ENCODE measurements at places on chromosomes 7 and 10.

DNA sequence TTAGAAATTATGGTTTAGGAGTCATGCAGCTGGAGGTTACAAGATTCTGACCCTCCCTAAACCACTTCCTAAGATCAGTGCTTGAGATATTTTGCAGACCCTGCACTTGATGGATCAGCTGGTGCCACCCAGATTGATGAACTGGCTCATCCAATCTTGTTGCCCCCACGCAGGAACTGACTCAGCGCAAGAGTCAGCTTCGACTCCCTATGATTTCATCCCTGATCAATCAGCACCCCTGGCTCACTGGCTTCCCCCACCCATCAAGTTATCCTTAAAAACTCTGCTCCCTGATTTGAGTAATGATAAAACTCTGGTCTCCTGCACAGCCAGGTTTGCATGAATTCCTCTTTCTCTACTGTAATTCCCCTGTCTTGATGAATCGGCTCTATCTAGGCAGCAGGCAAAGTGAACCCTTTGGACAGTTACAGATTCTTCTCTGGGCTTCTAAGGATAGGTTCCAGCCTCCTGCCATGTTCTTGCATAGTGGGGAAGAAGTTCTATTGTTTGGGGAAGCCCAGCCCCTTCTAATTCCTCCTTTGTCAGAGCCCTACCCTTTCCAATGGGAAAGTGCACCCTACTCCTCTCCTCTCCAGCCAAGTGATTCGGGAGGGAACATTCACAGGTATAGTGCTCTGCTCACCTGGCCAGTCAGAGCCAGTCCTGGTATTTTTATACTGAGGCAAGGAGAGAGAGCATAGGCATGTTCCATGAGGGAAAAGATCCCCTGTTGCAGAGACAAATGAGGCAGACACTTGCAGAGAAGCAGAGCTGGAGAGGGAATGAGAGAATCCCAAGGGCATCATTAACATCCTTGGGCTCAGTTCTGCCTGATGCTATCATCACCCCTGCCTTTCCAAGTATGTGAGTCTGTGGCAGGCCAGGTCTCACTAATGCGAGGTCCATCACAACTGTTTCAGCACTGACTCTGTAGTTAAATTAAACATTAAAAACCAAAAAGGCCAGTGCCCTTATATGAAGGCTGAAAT lies 224.4 kb upstream of the GALNT17 start:
- DNase-seq, result no peak

DNA sequence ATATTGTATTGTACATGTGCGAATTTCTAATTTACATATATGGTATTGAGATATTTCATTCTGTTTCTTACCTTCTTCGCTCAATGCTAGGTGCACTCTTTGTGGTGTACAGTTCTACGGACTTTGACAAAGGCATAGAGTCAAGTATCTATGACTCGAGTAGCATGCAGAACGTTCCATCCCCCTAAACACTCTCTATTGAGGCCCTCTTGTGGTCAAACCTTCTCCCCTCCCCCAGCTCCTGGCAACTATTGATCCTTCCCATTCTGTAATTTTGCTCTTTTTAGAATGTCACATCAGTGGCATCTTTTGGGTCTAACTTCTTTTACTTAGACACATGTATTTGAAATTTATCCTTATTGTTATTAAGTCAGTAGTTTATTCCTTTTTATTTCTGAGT lies 30.7 kb upstream of the GDF10 start:
- DNase-seq, result no peak

DNA sequence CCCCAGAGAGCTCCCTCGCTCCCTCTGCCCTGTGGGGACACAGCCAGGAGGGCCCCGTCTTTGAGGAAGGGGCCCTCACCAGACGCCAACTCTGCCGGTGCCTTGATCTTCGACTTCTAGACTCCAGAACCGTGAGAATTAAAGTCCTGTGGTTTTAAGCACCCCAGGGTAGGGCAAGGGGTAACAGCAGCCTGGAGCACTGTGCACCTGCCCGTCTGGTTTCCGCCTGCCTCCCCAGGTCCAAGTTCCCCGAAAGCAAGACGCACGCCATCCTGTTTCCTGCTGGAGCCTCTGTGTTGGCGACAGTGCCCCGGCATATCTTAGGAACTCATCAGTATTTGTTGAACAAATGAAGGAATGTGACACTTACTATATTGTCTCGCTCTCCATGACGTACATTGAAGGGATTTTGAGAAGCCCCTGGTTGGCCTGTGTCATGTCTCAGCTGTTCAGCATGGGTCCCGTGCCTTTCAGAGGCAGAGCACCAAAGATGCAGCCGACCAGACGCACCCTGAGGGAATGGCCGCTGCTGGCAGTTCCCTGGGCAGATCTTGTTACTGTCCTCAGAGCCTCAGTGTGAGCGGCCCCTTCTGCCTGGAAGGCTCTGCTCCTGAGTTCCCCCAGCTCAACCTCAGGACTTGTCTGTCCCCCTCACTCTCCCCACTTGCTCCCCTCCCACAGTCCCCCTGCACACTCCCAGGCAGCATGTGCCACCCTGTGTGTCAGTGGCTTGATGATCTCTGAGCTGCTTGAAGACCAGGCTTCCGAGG lies 226.2 kb downstream of the TCERG1L start:
- no peak for DNase-seq

DNA sequence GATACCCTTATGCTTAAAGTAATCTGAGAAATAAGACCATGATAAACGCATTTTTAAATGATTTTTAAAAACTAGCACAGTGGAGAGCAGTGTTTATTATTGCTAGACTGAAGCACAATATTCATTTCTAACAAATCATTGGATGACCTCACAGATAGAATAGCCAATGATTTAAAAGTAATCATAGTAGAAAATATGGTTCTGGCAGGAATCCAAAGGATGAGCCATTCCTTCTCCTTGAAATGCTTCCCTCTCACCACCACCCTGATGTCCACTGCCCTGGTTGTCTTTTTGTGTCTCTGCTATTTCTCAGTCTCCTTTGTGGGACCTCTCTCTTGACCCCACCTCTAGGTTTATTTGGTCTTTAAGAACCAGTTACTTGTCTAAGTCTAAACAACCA lies 64.9 kb downstream of the PRKG1 start:
- DNase-seq, result no peak

- DNase-seq, result peak; percentile 86
Observed at GRCh38 chr7:73985737-73986141, 42.2 kb upstream of the ELN start.

- no peak for DNase-seq
Observed at GRCh38 chr10:47451273-47451997, 32.5 kb downstream of the ANXA8 start.

DNA sequence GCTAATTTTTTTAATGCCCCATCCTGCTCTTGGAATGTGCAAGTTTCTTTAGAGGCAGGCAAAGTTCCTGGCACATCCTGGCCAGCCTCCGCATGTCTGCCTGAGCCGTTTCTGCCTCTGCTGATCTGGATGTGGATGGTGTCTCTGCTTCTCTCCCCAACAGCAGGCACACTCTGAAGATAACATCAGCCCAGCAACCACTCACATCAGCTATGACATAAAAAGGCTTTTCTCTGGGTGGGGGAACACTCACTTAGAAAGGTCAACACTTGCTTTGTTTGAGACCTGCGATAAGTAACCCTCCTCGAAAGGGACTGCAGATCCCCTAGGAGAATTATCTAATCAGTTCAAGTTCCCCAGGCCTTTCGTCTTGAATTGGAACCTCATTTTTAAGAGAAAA lies 142.9 kb downstream of the FGFR2 start:
- no peak for DNase-seq

DNA sequence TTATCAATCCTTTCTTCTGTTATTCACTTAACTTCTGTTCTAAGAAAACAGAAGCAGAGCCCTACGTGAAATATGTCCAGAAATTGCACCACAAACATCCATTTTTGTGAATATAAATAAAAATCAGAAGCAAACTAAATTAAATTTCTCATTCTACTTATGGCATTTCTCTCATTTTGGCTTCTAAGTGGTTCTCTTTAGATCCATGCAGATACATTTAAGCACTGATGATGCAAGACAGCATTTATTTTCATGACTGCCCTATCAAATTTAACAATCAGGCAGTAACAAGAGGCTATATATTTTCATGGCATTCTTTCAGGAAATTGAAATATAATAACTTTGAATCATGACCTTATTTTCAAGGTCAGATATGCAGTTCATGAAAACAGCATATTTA lies 1049.6 kb downstream of the GRM8 start:
- no peak for DNase-seq

GRCh38 chr10:118290471-118290995 lies 51.6 kb downstream of the FAM204A start:
- no peak for DNase-seq

- DNase-seq, result no peak
Observed at GRCh38 chr7:42154173-42154572, 82.8 kb downstream of the GLI3 start.

GRCh38 chr10:52561322-52561721 lies 211.3 kb downstream of the MBL2 start:
- DNase-seq, result no peak

- DNase-seq, result no peak
Observed at GRCh38 chr7:67788669-67789068, 792.0 kb downstream of the TYW1 start.

DNA sequence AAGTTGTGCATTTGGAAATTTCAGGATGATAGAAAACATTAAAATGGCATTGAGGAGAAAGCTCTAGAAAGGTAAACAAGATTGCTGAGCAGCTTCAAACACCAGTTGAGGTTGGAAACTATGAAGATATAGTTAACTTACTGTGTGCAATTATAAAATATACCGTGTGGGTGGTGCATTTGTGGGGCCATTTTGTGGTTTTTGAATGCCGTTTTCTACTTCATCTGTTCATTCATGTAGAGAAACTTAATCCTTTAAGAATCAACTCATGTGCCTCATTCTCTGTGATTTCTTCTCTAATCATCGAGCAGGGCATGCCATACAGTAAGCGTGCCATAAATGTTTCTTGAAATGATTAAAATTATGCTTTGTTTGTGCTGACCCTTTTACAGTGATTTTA lies 232.8 kb upstream of the TEX47 start:
- DNase-seq, result no peak

DNA sequence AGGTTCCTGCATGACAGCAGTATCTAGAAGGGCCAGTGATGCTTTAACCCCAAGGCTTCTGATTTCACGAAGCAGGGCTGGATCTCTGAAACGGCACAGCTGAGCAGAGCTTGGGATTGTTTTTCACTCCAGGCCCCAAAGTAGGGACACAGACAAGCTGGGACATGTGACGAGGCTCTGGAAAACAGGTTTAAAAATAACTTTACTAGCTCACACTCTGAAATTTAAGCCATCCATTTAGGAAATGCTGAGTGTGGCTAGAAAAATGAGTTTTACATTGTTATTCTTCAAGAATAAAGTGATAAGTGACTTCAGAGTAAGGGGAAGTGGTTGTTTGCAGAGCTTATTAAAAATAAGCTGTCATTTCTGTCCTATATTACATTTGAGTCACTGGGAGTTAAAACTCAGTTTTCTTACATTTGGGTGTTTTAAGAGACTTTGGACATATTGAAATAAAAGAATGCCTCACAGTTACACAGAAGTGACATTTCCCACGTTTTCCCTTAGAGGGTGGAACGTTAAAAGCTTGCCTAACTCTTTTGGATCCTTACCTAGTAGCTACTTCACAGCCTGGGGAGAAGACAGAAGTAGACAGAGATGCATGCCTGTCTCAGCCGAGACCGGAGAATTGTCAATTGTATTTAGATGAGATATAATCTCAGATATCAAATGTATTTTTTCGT lies 107.8 kb downstream of the GALNT17 start:
- no peak for DNase-seq

- peak; percentile 75 for DNase-seq
Observed at GRCh38 chr10:5888843-5889623, 660 bp downstream of the ANKRD16 start.

GRCh38 chr7:127704211-127704610 lies 52.2 kb downstream of the SND1 start:
- no peak for DNase-seq

DNA sequence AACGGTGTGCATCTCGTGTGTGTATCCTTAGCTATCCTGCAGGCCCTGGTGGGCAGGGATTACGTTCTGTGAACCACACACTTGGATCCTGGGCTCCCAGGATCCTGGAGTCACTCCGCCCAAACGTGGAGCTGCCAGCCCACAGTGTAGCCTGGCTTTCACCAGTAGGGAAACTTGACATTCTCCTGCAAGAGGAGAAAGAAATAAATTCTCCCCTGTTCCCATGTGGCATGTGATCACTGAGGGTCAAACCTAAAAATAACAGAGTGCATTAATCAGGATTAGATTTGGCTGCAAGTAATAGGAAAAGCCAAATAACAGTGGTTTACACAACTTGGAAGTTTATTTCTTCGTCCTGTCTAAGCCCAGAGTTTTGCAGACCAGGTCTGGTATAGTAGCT lies 32.3 kb downstream of the PALD1 start:
- no peak for DNase-seq

- DNase-seq, result no peak
Observed at GRCh38 chr7:27156508-27156898, at the start of gene HOXA7. Gene HOXA7 (minus strand): TSS chr7:27156675. CDS start chr7:27156545, 130 bp downstream.

DNA sequence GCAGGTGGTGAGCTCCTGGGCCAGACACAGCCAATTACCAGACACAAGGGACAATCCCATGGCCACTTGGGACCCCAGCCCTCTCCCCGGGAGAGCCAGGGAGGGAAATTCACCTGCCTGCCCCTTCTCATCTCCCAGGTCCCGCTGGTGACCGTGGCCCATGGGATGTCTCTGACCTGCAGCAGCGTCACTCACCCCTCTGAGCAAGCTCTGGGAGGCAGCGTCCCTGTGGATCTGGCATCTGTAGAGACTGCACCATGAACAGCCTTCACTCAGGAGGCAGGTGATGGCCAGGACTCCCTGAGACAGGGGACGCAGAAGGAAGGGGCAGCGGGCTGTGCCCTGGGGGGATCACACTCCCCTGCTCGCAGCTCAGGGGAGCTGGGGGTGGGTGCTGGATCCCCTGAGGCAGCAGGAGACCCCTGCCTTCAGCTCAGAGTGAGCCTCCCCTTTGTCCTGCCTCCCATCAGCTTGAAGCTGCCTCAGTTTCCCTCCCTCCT lies 90.8 kb downstream of the FOXL3 start:
- no peak for DNase-seq

DNA sequence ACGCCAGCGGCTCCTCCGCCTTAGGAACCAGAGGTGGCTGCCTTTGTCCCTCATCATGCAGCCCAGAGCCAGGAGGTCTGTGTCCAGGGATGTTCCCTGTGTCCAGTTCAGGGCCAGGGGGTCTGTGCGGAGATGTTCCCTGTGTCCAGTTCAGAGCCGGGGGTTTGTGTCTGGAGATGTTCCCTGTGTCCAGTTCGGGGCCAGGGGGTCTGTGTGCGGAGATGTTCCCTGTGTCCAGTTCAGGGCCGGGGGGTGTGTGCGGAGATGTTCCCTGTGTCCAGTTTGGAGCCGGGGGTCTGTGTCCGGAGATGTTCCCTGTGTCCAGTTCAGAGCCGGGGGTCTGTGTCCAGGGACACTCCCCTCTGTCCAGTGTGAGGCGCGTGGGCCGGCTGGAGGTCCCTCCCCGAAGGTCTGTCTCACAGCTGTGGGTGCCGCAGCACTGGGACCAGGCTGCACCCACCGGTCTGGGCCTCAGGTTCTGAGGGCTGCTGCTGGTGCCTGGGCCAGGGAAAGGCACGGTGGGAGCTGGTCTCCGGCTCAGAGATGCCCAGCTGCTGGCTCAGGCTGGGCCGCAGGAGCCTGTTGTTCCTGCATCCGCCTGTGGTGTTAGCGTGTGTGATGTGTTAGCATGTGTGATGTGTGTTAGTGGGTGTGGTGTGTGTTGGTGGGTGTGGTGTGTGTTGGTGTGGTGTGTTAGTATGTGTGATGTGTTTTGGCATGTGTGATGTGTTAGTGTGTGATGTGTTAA lies 67.9 kb upstream of the CFAP46 start:
- peak; percentile 36 for DNase-seq

- DNase-seq, result no peak
Observed at GRCh38 chr7:25189197-25189596, 39.1 kb downstream of the NPVF start.

All from right cardiac atrium (tissue), 5 donors.